ENCODE measurements at places on chromosomes 7 and 10.

GRCh38 chr7:157785486-157786186 is 448.8 kb downstream of the DNAJB6 start:
- DNase-seq: no peak

DNA sequence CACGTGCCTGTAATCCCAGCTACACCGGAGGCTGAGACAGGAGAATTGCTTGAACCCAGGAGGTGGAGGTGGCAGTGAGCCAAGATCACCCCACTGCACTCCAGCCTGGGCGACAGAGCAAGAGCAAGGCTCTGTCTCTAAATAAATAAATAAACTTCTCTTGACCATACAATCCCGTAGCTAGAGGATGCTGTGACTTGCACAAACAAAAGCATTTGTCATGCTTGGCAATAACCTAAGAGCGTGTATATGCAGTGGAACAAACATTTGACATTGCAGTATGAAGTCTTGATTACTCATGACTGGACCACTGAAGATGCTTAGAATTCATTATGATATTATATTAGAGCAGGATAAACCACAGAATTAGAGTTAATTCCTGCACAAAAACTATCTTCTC is 1.4 kb upstream of the C7orf57 start:
- no peak for DNase-seq

- no peak for DNase-seq
These were observed 254.6 kb downstream of the OTUD1 start for GRCh38 chr10:23693501-23693901.

DNA sequence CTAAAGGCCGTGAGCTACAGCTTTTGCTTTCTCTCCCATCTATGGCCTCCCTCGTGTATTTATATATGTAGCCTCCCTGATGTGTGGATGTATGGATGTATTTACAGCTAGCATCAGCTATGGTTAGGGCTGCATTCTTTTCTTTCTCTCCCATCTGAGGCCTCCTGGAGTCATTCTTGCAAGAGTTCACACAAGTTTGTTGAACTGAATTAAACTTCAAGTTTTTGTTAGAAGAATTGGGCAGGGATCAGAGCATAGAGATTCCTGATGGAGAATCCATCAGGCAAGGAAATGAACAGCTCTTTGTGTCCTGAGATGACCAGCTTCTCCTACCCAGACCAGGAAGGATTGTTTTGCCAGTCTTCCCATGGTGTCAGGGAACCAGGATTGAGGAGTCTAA is 60.3 kb downstream of the AHCYL2 start:
- no peak for DNase-seq

DNA sequence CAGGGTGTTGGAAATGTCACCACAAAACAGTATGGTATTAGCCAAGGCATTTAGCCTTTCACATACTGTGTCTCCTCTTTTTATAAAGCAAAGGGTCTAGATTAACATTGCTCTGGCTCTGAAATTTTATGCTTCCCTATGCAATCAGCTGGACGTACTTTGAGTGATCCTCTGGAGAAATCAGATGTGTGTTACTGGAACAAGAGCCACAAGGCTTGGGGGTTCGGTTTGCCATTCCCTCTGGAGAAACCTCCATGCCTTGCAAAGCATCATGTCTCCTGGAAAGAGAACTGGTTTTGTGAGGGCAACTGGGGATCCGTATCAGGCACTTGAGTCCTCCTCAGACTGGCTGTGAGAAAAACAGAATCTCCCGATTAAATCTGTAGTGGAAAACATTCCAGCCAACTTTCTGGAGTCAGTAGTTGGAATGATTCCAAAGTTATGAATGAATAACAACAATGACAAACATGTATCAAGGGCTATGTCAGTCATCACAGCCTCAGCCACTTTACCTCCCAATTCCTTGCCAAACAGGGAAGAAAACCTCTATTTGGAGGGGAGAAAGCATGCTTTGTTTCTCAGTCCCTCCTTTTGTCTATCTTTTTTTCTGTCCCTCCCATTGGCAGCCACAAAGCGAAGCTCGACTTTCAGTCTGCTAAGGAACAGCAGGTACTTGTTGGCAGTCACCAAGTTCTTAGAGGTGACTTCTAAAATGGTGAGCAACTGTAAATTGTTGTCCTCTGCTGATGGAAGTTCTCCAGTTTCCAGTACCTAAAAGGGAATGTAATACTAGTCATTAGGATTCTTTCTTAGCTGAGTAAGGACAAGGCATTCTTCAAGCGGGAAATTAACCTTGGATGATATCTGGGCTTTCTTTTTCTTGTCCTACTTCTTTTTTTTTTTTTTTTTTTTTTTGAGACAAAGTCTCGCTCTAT is 864.8 kb upstream of the AUTS2 start:
- no peak for DNase-seq

DNA sequence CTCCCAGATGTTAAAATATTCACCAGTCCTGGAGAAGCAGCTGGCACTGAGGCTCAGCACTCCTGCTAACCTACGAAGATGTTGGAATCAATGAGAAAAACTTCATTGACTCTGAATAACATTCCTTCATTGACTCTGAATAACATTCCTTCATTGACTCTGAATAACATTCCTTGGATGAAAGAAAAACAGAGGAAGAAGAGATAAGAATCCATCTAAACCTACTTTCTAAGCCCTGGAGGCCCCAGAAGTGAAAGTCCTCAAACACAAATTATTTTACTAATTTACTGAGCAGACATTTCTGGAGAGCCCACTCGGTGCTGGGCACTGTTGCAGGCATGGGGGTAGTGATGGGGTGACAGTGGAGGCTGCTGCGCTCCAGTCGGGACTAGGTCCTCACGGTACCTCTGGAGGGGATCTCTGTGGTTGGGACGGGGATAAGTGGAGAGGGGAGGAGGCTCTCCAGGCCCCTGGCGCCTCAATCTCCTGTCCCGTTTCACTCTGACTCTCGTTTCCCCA is 254.1 kb downstream of the WDR37 start:
- no peak for DNase-seq

GRCh38 chr7:139893999-139894398 is 64.9 kb downstream of the TBXAS1 start:
- DNase-seq: no peak

- no peak for DNase-seq
These were observed 57.8 kb downstream of the PRKCQ start for GRCh38 chr10:6522230-6522629.

All from putamen (tissue), 1 donor.